ENCODE measurements at places on chromosomes 5 and 9. TPM values are rescaled to one million over a fixed set of nuclear protein-coding genes. Genes with fewer than 3 reads are reported as not detected.

SLC6A3 gene
- total RNA-seq: not detected

GARIN3 gene
- total RNA-seq: not detected

PCDHB10 gene
- 3.3 TPM for total RNA-seq

PCDHB7 gene
- total RNA-seq: 0.85 TPM

PIP5KL1 gene
- total RNA-seq: 18.4 TPM

COL5A1 gene
- total RNA-seq: 148 TPM

UBTD2 gene
- 44.0 TPM for total RNA-seq

CD180 gene
- total RNA-seq: not detected

ZNF483 gene
- total RNA-seq: 1.2 TPM

Measured in SJSA1 (cell line).